ENCODE measurements at places on chromosomes 3 and 15.

DNA sequence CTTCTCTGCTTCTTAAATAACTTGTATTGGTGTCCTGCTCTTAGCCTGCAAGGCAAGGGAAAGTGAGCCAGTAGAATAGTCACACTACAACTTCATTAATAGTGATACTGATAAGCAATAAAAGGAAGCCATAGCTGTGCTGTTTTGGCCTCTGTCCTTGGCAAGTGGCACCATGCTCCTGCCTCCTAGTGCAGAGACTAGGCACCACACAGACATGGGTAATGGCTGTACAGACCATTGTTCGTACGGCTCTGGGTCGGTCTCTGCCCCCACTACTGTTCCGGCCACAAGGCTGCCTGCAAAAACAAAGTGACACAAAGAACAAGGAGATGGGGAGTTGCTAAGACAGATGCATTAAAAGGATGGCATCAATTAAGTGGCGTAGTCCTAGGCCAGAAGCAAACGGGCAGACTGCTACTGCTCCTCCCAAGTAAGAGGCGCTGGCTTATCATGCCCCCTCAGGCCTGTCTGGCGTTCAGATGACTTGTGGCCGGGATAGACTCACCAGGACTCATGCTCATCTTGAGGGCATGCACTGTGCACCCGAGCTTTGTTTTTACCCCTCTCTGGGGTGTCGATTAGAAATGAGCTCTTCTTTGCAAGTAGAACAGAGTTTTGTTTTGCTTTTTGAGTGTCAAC lies 75.6 kb downstream of the TRAK1 start:
- DNase-seq, result no peak

- DNase-seq, result peak; percentile 44
These were observed 241.7 kb upstream of the MDFIC2 start for GRCh38 chr3:70554170-70554569.

- no peak for DNase-seq
These were observed 425 bp downstream of the ANPEP start for GRCh38 chr15:89814112-89814742.

DNA sequence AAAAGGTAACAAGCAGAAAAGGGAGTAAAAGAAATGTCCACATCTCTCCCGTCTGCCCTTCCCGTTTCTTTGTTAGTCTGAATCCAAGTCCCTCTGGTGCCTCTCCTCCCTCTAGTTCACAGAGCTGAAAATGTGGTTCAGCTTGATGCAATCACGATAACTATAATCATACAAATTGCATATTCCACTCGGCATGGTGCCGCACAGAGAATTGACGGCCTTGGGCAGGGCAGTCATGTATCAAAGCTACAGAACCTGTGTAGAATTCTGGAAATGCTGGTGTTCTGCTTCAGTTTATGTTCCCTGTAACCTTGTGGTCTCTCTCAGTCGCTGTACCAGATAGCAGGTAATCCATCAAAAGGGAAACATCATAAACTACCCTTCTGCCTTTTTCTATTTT lies 562.9 kb upstream of the CBLB start:
- DNase-seq, result no peak

DNA sequence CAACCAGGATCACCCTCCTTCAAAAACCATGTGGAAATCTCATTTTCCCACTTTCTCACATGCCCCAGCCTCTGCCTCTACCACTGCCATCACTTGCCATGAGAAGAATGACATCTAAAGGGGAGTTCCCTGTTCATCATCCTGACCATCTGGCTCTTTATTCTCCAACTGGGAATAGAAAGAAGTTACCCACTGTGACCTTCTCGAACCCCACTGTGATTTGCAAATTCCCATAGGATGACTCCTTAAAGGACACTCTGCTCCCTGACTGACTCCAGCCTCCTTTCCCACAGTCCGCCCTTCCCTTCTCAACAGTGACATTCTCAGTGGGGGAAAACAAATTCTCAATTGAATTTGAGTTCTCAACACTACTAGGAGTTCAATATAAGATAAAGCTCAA lies 440.5 kb downstream of the NR2F2 start:
- DNase-seq, result no peak

GRCh38 chr3:160105907-160106584 lies 117.4 kb downstream of the IL12A start:
- DNase-seq, result no peak

GRCh38 chr3:3065876-3066275 lies 44.3 kb downstream of the IL5RA start:
- DNase-seq, result no peak

- no peak for DNase-seq
These were observed 43.2 kb downstream of the GOLGA8S start for GRCh38 chr15:23397779-23398178.

GRCh38 chr15:58433597-58434333 lies 2.0 kb downstream of the LIPC start:
- no peak for DNase-seq

GRCh38 chr15:73812806-73813465 lies 59.8 kb upstream of the INSYN1 start:
- no peak for DNase-seq
